Memory B cell (primary cell): ENCODE measurements at places on chromosomes 12 and 14.
A peak's percentile ranks its signal among the peaks of the same experiment; 100 is the strongest.

GRCh38 chr12:64729909-64730587 is 29.2 kb downstream of the GNS start:
- no peak for DNase-seq

GRCh38 chr12:77751939-77752338 is 78.8 kb upstream of the NAV3 start:
- no peak for DNase-seq

- DNase-seq, result no peak
These were observed 69.9 kb downstream of the RAD52 start for GRCh38 chr12:879641-880040.

DNA sequence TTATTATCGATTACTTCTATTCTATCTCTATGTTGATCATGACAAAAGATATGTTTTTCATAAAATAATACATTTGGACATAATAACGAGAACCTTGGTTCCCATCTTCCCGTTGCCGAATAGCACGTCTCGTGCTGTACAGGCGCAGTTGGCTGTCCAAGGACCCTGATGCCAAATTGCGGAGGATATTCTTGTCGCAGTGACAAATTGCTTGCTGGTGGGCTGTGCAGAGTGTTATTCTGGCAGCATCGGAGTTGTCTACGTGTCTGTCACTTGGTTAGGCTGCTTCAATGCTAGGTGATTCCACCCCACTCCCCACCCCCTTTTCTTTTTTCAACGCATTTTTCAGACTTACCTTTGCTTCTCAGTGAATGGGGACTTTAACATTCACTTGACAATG is 546.8 kb downstream of the PRKD1 start:
- DNase-seq, result no peak

DNA sequence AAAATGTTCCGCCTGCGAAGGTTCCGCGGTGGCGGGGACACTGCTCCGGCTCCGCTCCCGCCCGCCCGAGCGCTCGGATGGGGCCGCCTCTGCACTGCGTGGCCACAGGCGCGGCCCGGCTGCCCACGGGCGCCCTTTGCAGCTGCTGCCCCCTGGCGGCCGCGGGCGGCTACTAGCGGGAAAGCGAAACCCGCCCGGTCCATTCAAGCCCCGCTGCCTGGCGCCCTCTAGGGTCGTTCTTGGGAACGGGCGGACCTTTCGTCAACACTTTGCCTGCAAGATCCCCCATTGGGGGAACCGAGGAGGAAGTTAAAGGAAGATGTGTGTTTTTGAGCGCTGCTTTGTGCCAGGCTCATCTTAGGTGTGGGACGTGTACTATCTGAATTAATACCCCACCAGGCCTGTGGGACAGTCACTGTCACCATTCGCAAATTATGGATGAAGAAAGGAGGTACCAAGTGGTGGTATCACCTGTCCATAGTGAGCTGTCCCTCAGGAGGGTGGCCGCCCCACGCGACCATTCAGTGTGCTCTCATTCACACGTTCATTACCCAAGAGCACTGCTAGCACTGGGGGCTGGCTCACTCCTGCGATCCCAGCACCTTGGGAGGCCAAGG is 19.4 kb downstream of the GPR132 start:
- peak; percentile 96 for DNase-seq

DNA sequence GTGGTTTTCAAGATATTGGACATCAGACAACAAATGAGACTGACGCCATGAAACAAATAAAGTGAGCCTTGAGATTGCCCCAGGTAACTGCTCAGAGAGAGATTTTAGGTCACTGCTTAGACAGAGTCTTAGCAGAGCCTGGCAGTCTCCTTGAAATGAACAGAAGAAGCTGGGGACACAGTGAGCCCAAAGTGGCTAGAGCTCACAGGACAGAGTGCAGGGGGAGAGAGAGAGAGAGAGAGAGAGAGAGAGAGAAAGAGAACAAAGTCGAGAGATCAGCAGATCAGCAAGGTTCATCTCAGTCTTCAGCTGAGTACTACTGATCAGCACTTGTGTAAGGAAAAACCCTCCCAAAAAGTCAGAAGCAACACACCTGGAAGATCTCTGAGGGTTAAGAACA is 147.4 kb downstream of the RMST start:
- DNase-seq, result no peak
